ENCODE measurements at places on chromosomes 13 and 19. TPM values are rescaled to one million over a fixed set of nuclear protein-coding genes. Genes with fewer than 3 reads are reported as not detected.

Gene PLEKHF1
- 19.3 TPM for total RNA-seq

Gene TMEM190
- total RNA-seq = not detected

Gene LILRB5
- total RNA-seq = not detected

Gene PRODH2
- total RNA-seq = not detected

Gene TNFAIP8L1
- total RNA-seq = 5.4 TPM

All from bronchus fibroblast of lung (primary cell).